ENCODE measurements at places on chromosomes 1 and 21. TPM values are rescaled to one million over a fixed set of nuclear protein-coding genes. Genes with fewer than 3 reads are reported as not detected.

TFF3 gene
- total RNA-seq = not detected

SPRR2A gene
- not detected for total RNA-seq

GSTM5 gene
- total RNA-seq = not detected

FAM163A gene
- total RNA-seq = not detected

MAB21L3 gene
- total RNA-seq = not detected

WNT3A gene
- not detected for total RNA-seq

SPRR5 gene
- total RNA-seq = not detected

NTNG1 gene
- total RNA-seq = not detected

CATSPERE gene
- not detected for total RNA-seq

TMEM50A gene
- 77.2 TPM for total RNA-seq

HHIPL2 gene
- 9.3 TPM for total RNA-seq

SLAMF7 gene
- 2.6 TPM for total RNA-seq

ALDH9A1 gene
- total RNA-seq = 41.5 TPM

TBCE gene
- total RNA-seq = 52.3 TPM

SHISAL2A gene
- total RNA-seq = not detected

SARS1 gene
- total RNA-seq = 103 TPM

PLXNA2 gene
- total RNA-seq = 1.1 TPM

RBM11 gene
- not detected for total RNA-seq

C8B gene
- total RNA-seq = not detected

ANP32E gene
- total RNA-seq = 43.1 TPM

BLZF1 gene
- total RNA-seq = 11.7 TPM

IKBKE gene
- 8.0 TPM for total RNA-seq

IFI44L gene
- total RNA-seq = not detected

HLX gene
- total RNA-seq = 5.5 TPM

AGO3 gene
- 8.2 TPM for total RNA-seq

USP25 gene
- 16.0 TPM for total RNA-seq

DCDC2B gene
- total RNA-seq = not detected

FCRL2 gene
- total RNA-seq = not detected

SFN gene
- total RNA-seq = 623 TPM

All from A549 treated with RU486 at 1 μM for 4 hours (cell line).